ENCODE measurements at places on chromosomes 4 and X.

DNA sequence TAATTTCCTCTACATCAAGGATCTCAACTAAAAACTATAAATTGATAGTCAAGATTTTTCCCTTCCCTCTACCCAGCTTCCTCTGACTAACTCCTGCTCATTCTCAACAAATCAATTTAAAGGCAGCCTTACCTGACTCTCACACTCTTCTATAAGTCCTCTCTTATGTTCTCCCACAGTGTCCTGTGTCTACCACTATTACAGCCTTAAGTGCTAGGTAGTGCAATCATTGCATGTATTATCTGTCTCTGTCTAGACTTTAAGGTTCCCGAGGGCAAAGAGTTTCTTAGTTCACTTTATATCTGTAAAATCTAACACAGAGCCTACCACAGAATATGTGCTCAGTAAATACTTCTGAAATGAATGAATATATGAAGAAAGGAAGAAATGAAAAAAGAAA lies 123.7 kb downstream of the BTC start:
- no peak for DNase-seq

DNA sequence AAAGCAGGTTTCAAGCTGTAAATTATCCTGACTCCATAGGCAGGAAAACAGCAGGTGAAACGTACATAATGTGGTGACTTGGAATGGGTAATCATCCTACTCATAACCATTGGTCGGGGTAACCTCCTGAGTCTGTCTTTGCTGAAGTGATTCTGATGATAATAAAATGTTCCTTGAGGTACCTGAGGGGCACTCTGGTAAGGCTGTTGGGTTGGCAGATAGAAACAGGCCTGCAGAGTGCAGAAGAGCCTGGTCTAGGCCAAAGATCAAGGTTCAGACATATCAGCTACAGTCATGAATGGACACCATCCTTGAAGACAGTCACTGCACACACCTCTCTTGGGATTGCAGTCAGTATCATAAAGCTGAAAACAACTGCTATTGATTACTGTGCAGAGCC lies 174.7 kb upstream of the RPL34 start:
- no peak for DNase-seq

GRCh38 chr4:141652161-141652778 lies 15.9 kb downstream of the IL15 start:
- peak; percentile 5 for DNase-seq

GRCh38 chr4:112513971-112514646 lies 1.9 kb downstream of the NEUROG2 start:
- DNase-seq = no peak

- no peak for DNase-seq
Observed at GRCh38 chr4:124025428-124025827, 628.8 kb downstream of the SPRY1 start.

DNA sequence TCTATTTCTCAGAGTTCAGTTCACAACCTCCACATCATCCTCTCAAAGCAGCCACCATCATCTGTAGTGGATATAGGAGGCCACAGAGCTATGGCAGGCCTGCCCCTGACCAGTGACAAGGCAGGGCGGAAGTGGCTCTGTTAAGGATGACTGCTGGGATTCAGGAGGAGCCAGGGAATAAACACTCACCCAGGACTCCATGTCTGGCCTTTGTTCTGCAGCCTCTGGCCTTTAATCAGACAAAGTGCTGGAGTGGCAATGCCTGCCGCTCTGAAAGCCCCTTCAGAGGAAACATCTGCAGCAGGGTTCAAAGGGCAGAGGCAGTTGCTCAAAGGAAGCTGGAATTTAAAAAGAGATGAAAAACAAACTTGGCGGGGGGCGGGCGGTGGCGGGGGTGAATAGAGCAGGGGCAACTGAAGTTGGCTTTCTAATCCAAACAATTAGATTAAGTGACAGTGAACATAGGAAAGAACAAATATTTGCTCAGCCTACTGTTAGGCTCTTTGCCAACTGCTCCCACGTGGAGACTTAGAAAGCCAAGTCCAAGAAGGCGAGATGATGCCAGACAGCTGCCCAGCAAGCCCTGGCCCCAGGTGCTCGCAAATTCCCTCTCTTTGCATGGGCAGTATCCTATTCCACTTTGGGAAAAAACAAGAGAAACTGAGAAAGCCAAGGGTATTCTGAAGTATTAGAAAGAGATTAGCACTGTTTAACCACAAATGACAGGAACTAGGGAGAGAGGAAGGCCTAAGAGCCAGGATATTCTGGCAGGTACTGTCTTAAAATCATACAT lies 5.5 kb downstream of the MPP1 start:
- DNase-seq = peak; percentile 32

DNA sequence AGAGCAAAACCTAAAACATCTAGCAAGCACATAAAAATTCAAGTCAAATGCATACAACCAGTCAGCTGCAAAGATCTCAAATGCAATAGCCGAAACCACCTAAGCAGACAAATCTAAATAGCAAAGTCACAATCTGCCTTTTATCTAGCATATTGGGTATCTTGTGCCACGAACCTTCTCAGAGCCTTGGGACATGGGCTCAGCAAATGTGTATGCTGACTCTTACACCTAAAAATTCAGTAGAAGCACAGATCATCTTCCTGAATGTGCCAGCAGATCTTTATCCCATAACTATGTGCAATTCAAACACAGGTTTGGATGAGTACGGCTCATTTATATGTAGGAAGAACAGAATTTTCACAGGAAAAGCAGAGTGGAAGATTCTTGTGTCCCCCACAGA lies 492.1 kb downstream of the INPP4B start:
- DNase-seq = no peak

DNA sequence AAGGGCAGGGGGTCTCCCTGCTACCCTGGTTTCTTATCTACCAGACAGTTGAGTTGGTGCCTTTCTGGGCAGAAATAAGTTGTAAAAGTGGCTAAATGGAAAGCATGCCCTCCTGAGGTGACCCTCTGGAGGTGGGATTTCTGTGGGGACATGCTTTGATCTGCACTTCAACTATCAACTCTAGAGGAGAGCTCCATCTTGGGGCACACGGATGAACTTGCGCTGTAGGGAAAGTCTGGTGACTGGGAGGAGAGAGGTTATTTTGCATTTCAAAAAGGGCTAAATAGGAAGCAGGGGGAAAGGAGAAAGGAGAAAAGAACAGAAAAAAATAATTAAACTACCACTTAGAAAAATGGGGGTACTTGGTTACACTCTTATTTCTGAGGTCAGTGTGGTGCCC lies 12.7 kb upstream of the RHOXF2B start:
- no peak for DNase-seq

- no peak for DNase-seq
Observed at GRCh38 chrX:153771415-153772315, 7.6 kb downstream of the PLXNB3 start.

- DNase-seq = no peak
Observed at GRCh38 chrX:71195964-71196649, 26.9 kb upstream of the GJB1 start.

DNA sequence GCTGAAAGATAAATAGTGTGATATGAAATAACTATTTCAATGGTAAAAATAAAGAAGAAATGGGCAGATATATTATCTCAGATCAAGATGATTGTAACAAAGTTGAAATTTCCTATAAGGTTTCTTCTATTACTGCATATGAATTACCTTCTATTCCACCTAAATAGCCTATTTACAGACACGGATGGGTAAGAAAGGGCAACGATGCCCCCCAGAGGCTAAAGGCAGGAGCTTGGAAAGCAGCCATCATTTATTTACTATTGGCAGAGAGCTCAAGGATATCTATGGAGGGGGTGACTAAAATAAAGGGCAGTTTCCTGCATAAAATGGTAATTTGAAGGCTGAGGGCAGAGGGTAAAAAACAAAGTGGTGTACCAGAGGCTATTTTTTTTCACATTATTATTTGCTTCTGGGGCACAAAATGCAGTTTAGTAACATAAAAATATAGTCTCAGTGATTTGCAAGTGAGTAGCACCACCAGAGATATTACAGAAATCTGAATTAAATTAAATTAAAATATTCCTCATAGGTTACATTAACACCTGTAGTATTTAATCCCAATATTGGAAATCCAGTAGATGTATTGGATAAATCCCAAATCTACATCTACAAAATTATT lies 123.1 kb downstream of the BTC start:
- peak; percentile 71 for DNase-seq

DNA sequence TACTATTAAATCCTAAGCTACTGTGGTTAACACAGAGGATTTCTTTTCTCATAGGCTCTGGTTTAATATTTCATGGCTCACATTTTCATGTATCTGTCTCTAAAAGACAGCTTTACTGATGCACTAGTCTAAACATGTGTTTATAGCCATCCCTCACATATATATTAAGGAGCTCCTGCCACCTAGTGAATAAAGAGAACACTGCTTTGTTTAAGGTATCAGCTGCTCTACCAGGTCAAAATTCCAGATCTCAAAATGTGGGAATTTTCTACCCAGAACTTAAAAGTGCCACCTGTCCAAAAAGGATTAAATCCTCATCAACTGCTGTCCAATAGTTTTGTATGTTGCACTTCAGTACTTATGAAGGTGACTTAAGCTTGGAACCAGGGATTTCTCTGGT lies 188.5 kb upstream of the TEX13C start:
- DNase-seq = peak; percentile 2

GRCh38 chr4:15918484-15919129 lies 19.9 kb downstream of the FGFBP1 start:
- no peak for DNase-seq

- peak; percentile 96 for DNase-seq
Observed at GRCh38 chr4:109433205-109434006, at the start of gene SEC24B. SEC24B (plus strand) TSS chr4:109433815; CDS start chr4:109433870, 55 bp downstream.

Data from erythroblast (primary cell).